SK-N-SH (cell line): ENCODE measurements at places on chromosomes 11 and 22. TPM values are rescaled to one million over a fixed set of nuclear protein-coding genes. Genes with fewer than 3 reads are reported as not detected.

The GALR3 gene
- polyA plus RNA-seq = not detected in 2 replicates

The LRRC32 gene
- polyA plus RNA-seq = 0.19 and 0.43 TPM in 2 replicates

The MMP13 gene
- polyA plus RNA-seq = 0.12 and 0.15 TPM in 2 replicates

DNA sequence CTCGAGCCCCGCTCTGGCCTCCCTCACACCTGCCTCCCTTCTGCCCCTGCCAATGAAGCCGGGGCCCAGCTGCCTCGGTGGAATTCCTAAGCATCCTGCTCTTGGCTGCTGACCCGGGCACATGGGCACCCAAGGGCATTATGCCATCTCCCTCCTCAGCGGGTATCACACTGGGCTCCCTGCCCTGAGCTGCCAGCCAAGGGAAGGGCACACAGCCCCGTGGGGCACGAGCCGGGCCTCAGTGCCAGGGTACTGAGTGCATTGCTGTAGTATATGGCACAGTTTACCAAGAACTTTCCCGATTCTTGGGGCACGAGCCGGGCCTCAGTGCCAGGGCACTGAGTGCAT is 43.8 kb upstream of the JAM3 start:
- H3K4me1 ChIP-seq = no peaks in the 10 kb centered on the region
- H3K4me3 ChIP-seq = no peak overlapping the region
- DNase-seq = no peak

- H3K4me3 ChIP-seq = no peak overlapping the region
- no peak for DNase-seq
- H3K4me1 ChIP-seq = no peaks in the 10 kb centered on the region
- H3K27me3 ChIP-seq = no peaks in the 10 kb centered on the region
Observed at GRCh38 chr11:74691755-74692154, 39.5 kb downstream of the CHRDL2 start.

GRCh38 chr11:10561947-10562346 is 6.5 kb downstream of the LYVE1 start:
- no peak for DNase-seq
- H3K27ac ChIP-seq = no peak overlapping the region
- no peaks in the 10 kb centered on the region for H3K27me3 ChIP-seq
- H3K36me3 ChIP-seq = no peaks in the 10 kb centered on the region
- no peak overlapping the region for H3K4me3 ChIP-seq
